NCI-H1417 (cell line): ENCODE measurements at places on chromosomes 7 and 10.

- DNase-seq, result no peak
These were observed 80.9 kb downstream of the CACNB2 start for GRCh38 chr10:18221123-18221522.

DNA sequence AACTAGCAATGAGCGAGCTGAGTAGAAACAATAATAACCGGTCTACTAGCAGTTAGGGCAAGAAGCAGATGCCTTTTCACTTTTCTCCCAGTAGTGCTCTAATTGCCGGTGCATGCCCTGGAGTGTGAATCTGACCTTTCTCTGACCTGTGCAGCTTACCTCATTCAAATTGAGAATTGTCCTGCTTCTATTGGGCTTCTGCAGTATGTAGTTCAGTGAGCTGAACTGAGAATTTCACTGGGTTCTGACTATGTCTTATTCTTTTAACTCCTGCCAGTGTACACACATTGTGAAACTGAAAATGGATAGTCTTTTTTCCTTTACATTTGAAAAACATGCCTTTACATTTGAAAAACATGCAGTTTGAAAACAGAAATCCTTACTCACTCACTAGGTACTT lies 157.9 kb upstream of the GRM3 start:
- no peak for DNase-seq

- no peak for DNase-seq
These were observed 10.6 kb upstream of the SAMD8 start for GRCh38 chr10:75100764-75101291.

DNA sequence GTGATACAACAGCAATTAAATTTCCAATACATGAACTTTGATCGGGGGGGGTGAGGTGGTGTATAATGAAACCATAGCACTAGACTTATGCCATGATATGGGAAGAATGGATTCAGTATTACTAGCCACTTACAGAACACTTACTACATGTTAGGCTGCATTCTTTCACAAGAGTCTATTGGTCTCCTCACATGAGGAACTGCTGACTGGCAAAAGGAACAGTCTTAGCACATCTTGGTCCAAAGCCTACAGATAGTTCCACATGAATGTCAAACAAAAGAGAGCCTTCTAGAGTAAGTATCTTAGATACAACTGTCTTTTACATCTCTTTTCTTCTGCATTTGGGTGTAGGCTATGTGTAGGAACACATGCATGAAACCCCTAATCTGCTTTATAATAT lies 115.9 kb upstream of the DNAJB12 start:
- no peak for DNase-seq

DNA sequence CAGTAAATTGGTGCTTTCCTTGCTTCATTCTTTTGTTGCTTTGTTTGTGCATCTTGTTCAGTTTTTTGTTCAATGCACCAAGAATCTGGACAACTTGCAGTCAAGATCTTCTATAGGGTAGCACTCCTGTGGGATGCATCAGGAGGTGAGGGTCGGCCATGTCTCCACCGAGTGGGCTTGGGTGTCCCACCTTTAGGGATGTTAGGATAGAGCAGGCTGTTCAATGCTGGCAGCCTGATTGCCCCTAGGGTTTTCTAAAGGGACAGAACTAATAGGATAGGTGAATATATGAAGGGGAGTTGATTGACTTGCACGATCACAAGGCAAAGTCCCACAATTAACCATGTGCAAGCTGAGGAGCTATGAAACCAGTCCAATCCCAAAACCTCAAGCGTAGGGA lies 109.9 kb downstream of the GLRX3 start:
- DNase-seq, result no peak

- no peak for DNase-seq
These were observed 427.8 kb upstream of the LRGUK start for GRCh38 chr7:133699386-133699785.

GRCh38 chr10:29481906-29482440 lies 152.8 kb downstream of the SVIL start:
- DNase-seq, result no peak

GRCh38 chr7:101315336-101315735 lies 6.3 kb downstream of the IFT22 start:
- DNase-seq, result peak; percentile 13

DNA sequence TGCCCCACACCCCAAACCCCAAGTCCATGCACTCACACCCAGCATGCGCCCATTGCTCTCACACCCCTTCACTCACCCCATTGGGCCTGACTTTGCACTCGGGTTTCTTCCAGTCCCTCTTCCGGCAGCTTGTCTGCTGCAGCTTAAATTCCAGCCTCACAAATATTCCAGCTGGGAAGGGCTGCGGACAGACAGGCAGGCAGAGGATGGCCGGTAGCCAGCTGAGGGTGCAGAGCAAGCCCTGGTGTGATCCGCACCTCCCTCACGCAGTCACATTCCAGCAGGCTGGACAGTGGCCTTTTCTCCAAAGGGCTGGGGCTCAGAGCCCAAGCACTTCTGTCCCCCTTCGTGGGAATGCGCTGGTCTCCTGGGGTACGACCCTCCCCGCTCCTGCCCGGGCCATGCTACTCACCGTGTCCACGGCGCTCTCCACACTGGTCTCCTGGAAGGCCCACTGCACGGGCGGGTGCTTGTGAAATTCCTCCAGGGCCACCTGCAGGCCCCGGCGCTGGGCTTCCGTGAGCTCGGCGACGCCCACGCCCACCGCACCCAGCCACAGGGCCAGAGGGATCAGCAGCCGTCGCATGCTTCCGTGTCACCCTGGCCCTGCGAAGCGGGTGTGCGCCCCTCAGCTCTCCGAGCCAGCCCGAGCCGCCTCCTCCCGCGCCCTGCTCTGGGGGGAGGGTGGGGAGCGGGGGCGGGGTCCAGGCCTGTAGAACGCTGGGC lies 1.2 kb downstream of the RARRES2 start:
- DNase-seq, result no peak

DNA sequence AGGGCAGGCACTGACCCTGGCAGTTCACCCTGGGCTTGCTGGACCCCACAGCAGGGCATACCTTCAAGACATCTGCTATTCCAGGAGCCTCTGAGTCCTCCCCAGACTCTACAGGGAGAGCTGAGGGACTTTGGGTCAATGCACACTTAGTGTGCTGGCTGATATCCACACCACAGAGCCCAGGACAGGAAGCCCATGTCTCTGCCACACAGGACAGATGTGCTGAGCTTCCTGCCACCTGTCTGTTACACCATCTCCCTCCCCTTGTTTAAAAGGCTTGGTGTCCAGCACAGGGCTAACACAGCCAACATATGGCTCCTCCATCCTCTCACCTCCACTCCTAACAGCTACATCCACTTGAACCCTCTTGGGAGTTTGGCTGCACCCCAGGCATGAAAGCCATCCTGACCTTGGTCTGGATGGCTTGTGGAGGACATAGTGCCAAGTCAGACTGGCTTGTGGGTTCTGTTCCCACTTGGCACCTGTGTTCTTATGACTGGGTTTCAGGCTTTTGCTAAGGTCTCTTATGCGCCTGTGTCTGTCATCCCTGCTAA lies 529.8 kb downstream of the GALNT17 start:
- DNase-seq, result no peak

DNA sequence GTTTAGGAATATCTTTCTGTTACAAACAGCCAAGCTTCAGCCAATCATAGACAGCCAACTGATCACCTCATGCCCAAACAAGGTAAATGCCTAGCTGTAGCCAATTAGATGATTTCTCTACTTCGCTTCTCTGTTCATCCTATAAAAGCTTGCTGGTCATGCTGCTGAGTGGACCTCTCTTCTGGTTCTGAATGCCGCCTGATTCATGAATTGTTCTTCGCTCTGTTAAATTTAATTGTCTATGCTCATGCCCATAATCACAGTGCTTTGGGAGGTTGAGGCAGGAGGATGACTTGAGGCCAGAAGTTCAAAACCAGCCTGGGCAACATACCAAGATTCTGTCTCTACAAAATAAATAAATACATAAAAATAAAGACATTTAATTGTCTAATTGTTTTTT lies 698.1 kb upstream of the NRP1 start:
- DNase-seq, result no peak

- DNase-seq, result no peak
These were observed 67.4 kb downstream of the ZNF438 start for GRCh38 chr10:30963992-30964930.

DNA sequence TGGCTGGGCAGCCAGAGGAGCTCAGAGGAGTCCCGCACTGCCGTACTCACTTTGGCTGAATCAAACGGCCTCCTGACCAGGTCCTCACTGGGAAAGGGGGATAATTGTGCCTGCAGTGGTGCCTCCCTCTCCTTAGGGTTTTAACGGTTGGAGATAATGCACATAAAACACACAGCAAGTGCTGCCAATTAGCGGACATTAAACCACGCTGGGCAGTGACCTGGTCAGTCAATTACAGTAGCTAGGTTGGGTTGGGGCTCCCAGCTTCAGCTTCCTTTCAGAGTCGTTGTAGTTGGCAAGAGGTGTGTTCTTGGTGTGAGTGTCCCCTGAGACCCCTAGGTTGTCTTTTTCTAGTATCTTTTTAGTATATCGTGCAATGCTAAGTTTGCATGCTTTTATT lies 146.6 kb downstream of the C10orf105 start:
- DNase-seq, result no peak

DNA sequence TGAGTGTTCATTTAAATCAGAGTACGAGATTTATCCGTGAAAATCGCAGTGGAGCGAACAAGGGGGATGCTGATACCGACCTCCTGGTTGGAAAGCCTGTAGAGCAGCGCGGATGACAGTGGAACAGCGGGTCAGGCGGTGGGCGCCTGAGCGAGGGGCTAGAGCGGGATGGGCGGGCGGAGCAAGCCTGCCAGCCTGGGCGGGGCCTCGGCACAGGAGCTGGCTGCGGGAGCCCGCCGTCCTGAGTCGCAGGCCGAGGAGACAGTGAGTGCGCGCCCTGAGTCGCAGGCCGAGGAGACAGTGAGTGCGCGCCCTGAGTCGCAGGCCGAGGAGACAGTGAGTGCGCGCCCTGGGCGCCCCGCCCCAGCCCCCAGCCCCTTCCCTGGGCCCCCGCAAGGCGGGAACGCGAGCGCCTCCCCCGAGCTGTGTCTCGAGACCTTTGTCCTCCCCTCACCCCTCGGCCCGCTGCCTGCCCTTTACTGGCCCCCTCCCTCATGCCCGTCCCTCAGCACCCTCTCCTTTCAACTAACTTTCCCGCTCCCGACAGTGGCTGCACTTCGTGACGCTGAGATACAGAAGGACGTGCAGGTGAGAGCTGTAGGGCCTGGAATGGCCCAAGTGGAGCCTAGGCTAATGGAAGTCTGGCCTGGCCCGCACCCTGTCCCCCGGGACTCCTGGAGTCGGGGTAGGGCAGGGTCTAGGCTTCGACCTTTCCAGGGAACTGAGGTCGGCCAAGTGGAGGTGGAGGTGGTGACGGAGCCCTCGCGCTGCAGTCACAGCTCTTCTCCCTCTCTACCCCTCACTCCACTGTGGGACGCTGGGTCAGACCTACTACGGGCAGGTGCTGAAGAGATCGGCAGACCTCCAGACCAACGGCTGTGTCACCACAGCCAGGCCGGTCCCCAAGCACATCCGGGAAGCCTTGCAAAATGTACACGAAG lies at the start of gene AS3MT:
Gene AS3MT (plus strand): TSS at position 213 of the 941 bp plus-strand sequence. CDS start 123 bp downstream, at position 336.
- DNase-seq, result peak; percentile 54

- DNase-seq, result peak; percentile 93
These were observed 56.5 kb upstream of the CREB5 start for GRCh38 chr7:28355635-28356319.

DNA sequence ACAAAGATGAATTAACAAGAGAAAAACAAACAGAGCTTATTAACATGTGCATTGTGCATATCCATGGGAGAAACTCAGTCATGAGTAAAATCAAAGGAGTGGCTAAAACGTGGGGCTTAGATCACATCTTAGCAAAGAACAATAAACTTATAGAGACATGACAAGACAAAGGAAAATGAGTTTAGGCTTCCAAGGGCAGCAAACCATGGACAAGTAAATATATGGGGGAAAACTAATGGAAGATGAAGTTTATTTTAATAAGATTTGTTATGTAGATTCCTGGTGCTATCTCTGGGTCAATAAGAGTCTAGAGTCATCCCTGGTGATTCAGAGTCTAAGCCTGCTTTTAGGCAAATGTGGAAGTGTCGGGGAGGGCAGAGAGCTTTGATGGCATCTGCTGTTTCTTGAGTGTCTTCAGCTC lies 87.2 kb upstream of the PLPP4 start:
- DNase-seq, result no peak

DNA sequence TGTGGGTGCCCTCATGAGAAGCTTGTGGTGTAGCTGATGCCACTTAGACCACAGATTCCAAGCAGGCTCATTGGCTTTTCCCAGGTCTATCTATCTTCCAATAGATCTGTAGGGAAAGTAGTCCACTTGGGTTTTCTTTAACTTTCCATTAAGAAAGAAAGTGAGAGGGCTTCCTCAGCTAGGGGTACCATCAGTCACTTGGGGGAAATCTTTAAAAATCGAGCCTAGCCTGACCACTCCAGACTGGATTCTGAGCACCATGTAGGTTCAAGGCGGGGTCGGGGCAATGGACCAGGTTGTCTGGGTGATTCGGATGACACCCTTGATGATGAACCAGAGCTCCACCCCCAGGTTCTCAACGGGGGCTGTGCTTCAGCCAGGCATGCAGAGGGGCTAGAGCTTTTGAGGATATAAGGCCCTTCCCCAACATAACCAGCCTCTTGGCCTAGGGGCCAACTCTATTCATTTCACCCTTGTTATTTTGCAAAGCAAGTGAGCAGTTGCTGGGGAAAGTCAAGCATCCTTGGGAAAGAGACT lies 27.0 kb downstream of the ITPRIP start:
- no peak for DNase-seq

DNA sequence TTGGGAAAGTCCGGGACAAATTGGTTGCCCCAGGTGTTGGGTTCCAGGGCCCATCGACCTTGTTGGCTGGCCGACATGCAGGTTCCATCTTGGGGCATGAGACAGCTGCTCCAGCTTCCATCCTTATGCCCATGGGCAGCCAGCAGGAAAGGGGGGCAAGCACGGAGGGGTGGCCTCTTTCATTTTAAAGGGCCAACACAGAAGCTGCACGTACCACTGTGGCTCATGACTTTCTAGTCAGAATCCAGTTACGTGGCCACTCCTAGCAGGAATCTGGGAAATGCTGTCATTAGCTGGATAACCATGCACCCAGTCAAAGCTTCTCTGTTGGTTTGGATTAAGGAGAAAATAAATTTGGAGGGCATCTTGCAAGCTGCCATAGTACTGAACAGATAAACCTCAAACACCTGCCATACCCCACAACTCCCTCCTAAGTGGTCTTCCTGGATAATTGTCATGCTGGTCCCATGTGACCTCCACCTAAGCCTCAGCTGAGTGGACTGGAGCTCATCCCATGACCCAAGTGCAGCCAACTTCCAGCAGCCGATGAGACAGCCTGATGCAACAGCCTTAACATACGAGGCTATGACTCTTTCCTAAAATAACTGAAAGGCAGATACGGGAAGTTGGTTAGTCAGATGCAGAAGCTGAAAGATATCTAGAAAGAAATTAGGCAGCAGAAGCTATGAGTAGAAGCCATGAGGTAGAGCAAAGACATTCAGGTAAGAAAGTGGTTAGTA lies 21.4 kb upstream of the GSDME start:
- DNase-seq, result no peak
